Effector CD4-positive, alpha-beta T cell (primary cell): ENCODE measurements at places on chromosomes 5 and 9.

DNA sequence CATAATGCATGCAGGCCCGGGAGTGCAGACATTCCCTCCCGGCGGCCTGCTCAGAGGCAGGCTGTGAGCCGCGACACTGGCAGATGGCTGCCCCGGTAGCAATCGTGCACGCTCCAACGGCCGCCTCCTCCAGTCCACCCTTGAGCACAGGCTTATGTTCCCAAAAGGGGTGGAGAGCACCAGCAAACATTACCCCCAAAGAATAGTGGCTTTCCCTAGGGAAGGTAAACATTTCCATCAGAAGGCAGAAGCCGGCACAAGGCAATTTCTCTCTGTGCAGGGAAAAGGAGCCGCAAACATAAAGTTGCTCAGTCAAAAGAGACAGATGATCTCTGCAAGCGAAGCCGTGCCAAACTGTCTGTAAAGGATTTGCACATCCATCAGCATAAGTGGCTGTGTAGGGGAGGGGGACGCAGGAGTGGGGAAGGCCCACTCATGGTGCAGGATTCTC lies 92.5 kb downstream of the SIL1 start:
- DNase-seq: no peak

GRCh38 chr9:131697097-131697496 lies 42.8 kb downstream of the RAPGEF1 start:
- no peak for DNase-seq

DNA sequence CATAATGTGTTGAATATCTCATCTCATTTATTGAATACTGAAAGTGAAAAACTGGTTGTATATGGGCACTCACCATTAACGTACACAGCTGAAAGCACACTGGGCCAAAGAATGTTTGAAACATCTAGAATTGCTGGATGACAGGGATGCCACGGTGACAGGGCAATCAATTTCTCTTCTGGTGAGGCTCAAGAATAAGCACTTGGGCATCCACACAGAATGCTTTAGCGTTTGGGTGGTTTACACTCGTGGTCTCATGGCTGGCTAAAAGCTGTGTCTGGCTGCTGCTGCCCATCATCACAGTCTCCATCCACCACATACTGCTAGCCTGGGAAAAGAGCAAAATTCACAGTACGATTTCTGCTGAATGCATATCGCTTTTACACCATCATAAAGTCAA lies 30.7 kb upstream of the IL31RA start:
- no peak for DNase-seq

DNA sequence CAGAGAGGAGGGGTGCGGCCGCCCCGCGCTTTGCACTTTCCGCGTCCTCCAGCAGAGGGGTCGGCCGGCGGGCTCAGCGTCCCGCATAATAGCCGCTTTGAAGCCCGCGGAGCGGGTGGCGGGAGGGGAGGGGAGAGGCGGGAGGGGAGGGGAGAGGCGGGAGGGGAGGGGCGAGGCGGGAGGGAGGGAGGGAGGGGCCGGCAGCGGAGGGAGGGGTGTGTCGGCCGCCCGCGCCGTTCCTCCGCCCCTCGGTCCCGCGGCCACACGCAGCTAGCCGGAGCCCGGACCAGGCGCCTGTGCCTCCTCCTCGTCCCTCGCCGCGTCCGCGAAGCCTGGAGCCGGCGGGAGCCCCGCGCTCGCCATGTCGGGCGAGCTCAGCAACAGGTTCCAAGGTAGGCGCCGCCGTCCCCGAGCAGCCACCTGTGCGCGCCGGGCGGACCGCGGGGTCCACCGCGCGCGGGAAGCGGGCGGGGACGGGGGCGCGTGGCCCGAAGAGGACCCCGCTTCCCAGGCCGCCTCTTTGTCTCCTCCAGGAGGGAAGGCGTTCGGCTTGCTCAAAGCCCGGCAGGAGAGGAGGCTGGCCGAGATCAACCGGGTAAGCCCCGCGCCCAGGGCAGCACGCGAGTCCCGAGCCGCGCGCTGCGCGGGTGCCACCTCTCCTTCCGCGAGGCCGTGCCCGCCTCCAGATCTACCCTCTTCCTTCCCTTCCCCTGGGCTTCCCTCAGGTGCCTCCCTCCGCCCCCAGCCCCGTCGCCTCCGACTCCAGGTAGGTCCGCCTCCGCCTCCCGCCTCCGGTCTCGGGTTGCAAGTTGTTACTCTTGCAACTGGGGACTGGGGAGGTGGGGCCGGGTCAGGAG lies at the start of gene AIF1L:
TSS of gene AIF1L (plus strand) at position 263 of the 857 bp plus-strand sequence. CDS start at position 362, 99 bp downstream.
- DNase-seq: no peak

GRCh38 chr5:78335976-78336375 lies 24.4 kb upstream of the SCAMP1 start:
- DNase-seq: no peak

- no peak for DNase-seq
Observed at GRCh38 chr9:81058782-81059181, 630.6 kb downstream of the TLE1 start.

DNA sequence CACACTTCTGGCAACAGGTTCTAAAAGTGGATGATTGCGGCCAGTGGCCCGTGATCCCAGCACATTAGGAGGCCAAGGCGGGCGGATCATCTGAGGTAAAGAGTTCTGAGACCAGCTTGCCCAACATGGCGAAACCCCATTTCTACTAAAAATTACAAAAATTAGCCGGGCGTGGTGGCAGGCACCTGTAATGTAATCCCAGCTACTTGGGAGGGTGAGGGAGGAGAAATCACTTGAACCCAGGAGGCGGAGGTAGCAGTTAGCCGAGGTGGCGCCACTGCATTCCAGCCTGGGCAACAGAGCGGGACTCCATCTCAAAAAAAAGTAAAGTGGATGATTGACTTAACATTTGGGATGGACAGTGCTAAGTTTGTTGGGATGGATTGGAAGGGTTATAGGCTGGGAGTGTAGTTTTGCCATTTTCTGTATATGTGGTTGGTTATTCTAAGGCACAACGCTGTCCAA lies 3.4 kb downstream of the MATR3 start:
- DNase-seq: no peak

GRCh38 chr9:136228107-136228875 lies 17.3 kb downstream of the QSOX2 start:
- no peak for DNase-seq

GRCh38 chr5:34522599-34523386 lies 133.3 kb upstream of the RAI14 start:
- DNase-seq: peak; percentile 34

DNA sequence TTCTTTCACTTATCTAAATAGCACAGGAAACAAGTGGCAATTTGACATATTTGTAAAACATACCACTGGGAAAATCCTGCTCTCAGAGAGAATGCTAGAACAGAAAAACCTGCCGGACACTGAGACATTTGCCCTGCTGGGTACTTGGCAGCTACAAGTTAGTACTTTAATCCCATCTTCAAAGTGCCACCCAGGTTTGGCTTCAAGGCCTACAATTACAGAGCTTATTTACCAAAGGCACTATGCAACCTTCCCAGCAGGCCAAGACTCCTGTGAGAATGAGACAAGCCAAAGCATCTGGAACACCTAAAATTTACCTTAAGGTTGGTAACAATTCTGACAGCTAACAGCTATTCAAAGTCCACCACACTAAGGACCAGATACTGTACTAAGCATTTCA lies 78.3 kb downstream of the TSSK1B start:
- no peak for DNase-seq

GRCh38 chr9:112283582-112284253 lies 49.7 kb downstream of the PTBP3 start:
- DNase-seq: no peak

GRCh38 chr5:140055152-140055551 lies 12.1 kb upstream of the NRG2 start:
- DNase-seq: no peak

GRCh38 chr9:91816356-91816755 lies 133.7 kb downstream of the ROR2 start:
- no peak for DNase-seq

DNA sequence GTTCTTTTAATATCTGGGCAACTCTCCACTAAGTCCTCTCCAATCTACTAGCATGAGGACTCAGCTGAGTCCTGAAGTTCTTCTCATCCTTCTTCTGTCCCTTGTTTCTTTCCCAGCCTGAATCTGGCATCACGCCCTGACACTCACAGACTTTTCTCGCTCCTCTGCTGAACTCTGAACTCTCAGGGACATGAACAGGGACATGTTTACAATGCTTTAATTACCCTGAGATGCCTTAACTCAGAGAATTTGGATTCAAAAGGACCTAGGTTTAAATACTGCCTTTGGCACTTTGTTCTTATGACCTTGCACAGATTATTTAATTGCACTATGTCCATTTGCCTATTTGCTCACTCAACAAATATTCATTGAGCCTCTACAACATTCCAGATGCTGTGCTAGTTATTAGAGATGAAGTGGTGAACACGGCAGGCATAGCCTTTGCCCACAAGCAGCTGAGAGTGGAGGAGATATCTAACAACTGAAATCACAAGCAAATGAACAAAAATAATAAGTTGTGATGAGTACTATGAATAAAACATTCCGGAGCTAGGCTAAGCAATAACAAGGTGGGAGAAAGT lies 106.0 kb downstream of the ADRB2 start:
- DNase-seq: no peak

GRCh38 chr9:78939311-78940065 lies 632.3 kb upstream of the TLE4 start:
- DNase-seq: no peak

DNA sequence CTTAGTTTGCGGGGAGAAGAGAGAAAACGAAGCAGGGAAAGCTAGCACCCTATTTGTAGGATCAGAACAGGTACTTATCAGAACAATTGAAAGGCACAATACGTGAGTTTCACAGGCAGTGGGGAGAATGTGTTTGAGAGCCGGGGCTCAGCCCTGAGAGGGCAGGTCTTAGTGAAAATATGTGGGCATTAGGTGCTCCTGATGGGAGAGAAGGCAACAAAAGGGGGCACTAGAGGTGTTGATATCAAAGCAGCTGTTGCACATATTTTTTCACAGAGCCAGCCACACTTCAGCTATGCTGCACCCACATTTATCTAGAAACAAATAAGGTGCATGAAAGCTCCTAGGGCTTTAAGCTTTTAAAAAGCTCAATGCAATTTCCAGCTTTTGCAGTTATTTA lies 99.7 kb upstream of the MAN2A1 start:
- DNase-seq: no peak

DNA sequence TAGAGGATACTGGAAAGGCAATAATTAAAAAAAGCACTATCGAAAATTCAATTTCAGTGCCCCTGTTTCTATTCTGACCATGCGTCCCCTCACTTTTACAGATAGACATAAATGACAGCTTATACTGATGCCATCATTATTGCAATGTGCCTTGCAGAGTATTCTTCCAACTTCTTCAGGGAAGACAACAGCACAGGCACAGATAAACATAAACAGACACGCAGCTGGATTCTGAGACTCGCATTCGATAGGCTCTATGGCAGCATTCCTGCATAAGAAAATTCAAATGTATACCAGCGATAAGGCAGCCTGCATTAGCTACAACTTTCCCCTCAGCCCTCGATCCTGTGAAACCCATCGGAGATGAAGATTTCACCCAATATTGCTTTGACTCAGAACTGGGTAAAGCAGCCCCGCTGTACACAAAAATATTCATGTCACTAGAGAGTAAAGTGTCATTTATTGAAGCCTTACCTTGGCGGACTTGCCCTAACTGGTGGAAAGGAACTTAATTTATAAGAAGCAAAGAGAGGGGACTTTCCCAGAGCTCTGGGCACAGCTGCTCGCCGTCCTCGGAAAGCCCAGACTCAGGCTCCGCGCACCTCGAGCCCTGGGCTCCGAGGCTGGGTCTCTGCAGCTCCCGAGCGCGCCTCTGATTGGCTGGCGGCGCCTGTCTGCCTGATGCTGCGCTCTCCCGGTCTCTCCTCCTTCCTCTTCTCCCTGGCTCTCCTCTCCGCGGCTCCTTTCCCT lies at the start of gene CDH18:
TSS of gene CDH18 (minus strand) at position 589 of the 750 bp plus-strand sequence. CDS start 149,214 bp downstream, outside the sequence.
- no peak for DNase-seq

- no peak for DNase-seq
Observed at GRCh38 chr9:95373069-95373681, 55.7 kb upstream of the FANCC start.

DNA sequence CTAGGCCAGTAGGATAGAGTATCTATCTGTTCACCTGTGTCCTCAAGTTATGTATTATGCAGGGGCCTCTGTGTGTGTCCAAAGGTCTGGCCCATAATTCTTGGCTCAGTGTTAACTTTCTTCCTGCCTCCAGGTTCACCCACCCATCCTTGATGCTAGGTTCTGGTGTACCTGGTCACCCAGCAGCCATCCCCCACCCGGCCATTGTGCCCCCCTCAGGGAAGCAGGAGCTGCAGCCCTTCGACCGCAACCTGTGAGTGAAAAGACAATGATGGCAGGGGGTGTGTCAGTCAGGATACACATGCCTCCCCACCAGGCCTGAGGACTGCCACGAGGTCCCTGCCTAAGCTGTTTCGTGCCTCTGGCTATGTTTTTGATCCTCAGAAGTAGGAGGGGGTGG lies 27.6 kb downstream of the TCF7 start:
- no peak for DNase-seq

DNA sequence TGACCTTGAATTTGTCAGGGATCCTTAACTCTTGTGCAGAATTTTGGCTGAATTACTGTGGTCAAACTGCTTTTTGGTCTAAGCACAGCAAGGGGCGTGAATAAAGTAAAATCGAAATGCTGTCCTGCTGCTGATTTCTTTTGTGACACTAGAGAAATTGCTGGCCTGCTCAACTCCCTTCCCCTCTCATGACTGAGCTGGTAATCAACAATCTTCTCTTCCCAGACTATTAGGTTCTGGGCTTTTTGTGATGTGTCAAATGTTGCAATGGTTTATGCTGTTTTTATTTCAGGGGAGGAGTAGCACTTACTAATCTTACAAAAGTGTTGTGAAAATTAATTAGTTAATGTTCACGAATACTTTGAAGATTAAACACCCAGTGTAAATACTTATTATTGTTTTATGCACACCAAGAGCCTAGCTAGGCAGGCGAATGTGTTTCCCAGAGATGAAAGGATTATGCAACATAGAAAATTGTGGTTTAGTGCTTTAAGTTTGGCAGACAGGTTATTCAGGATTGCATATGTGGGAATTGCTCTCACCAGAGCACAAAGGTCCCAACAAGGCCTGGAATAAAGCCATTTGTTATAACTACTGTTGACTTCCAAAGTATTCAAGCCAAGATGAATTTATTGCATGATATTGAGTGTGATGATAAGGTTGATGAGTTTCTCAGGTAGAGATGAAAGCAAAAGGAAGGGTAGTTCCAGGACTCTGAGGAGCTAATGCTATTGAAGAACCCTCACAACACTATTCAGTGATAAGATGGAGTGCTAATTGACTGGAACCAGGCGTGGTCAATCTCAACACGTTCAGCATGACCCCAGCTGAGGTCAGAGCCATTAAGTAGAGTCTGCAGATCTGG lies 280.7 kb upstream of the ZNF608 start:
- no peak for DNase-seq
